Naive thymus-derived CD8-positive, alpha-beta T cell (primary cell): ENCODE measurements at places on chromosomes 11 and 22. TPM values are rescaled to one million over a fixed set of nuclear protein-coding genes. Genes with fewer than 3 reads are reported as not detected.

- H3K36me3 ChIP-seq: no peaks in the 10 kb centered on the region
- H3K27me3 ChIP-seq: peaks cover 31% of the 10 kb centered on the region
- H3K4me3 ChIP-seq: no peak overlapping the region
- H3K27ac ChIP-seq: no peak overlapping the region
- no peak for DNase-seq
These were observed 8.1 kb downstream of the KRTAP5-5 start for GRCh38 chr11:1637628-1638027.

The EXT2 gene
- 27.3 TPM for total RNA-seq

- no peak overlapping the region for H3K27ac ChIP-seq
- H3K27me3 ChIP-seq: peaks cover 49% of the 10 kb centered on the region
- no peak for DNase-seq
- no peaks in the 10 kb centered on the region for H3K4me1 ChIP-seq
- H3K4me3 ChIP-seq: no peak overlapping the region
- no peaks in the 10 kb centered on the region for H3K36me3 ChIP-seq
These were observed 37.1 kb downstream of the PKNOX2 start for GRCh38 chr11:125201525-125202141.

GRCh38 chr22:25903294-25903693 is 161.3 kb downstream of the MYO18B start:
- no peak for DNase-seq
- H3K4me3 ChIP-seq: no peak overlapping the region
- H3K4me1 ChIP-seq: no peaks in the 10 kb centered on the region
- H3K27me3 ChIP-seq: peaks cover 6% of the 10 kb centered on the region
- no peak overlapping the region for H3K27ac ChIP-seq

DNA sequence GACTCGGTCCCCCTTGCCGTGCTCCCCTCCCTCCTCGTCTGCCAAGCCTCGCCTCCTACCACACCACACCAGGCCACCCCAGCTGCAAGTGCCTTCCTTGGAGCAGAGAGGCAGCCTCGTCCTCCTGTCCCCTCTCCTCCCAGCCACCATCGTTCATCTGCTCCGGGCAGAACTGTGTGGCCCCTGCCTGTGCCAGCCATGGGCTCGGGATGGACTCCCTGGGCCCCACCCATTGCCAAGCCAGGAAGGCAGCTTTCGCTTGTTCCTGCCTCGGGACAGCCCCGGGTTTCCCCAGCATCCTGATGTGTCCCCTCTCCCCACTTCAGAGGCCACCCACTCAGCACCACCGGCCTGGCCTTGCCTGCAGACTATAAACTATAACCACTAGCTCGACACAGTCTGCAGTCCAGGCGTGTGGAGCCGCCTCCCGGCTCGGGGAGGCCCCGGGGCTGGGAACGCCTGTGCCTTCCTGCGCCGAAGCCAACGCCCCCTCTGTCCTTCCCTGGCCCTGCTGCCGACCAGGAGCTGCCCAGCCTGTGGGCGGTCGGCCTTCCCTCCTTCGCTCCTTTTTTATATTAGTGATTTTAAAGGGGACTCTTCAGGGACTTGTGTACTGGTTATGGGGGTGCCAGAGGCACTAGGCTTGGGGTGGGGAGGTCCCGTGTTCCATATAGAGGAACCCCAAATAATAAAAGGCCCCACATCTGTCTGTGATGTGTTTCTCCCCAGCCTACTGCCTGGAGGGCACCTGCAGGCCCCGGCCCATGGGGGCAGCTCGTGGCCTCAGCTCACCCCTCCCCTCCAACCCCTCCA is 29.8 kb downstream of the CAPN1 start:
- no peak overlapping the region for H3K27ac ChIP-seq
- no peak for DNase-seq
- no peaks in the 10 kb centered on the region for H3K36me3 ChIP-seq
- H3K4me1 ChIP-seq: peaks cover 33% of the 10 kb centered on the region

- H3K27ac ChIP-seq: no peak overlapping the region
- DNase-seq: no peak
- no peaks in the 10 kb centered on the region for H3K36me3 ChIP-seq
- no peak overlapping the region for H3K4me3 ChIP-seq
- H3K4me1 ChIP-seq: no peaks in the 10 kb centered on the region
These were observed 49.7 kb downstream of the LINC01488 start for GRCh38 chr11:69531071-69531716.

The RASD2 gene
- total RNA-seq: not detected

The SYCE3 gene
- not detected for total RNA-seq

The SAA1 gene
- not detected for total RNA-seq

DNA sequence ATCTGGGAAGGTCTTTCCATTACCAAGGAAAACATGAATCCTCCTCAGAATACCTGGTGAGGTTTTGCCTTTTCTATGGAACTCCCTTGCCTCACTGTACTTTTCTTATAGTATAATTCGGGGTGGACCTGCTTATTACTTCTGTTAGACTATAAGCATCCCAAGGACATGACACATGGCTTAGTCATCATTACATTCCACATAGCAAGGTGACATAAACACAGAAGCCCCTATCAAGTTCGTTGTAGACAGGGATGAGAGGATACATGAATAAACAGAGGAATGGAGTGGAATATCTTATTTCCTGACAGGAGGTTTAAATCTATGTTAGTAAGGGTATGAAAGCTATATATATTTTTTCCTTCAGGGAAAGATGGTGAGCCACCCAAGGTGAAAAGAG is 532.2 kb upstream of the CCDC90B start:
- H3K4me3 ChIP-seq: no peak overlapping the region
- no peaks in the 10 kb centered on the region for H3K4me1 ChIP-seq
- no peaks in the 10 kb centered on the region for H3K36me3 ChIP-seq

The GPR83 gene
- 0.11 TPM for total RNA-seq

DNA sequence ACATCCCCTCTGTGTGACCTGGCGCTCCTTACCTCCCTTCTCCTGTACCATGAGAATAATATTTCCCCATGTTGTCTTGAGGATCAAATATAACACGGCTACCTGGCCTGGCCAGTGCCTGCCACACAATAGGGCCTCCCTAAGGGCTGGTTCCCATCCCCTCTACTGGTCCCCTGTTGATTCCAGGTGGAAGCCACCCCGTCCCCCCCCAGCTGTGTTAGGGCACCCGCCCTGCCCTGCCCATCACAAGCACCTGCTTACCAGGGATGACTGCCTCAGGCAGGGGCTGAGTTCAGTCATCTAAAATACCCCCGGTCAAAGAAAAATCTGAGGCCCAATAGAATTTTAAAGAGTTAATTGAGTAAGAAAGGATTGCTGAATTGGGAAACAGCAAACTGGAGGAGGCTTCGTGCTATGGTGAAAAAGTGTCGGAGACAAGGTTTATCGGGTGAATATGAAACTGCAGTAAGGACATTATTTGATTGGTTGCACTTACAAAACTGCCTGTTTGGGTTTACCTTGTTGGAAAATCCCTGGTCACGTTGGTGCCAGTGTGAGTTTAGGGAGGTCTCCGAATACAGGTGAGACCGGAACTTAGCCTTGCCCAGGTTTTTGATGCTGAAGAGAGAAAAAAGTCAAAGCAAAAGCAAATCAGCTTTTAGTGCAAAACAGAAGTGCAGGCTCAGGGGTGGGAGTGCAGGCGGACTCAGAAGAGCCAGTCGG is 5.2 kb downstream of the APOL1 start:
- DNase-seq: no peak
- peaks cover 21% of the 10 kb centered on the region for H3K36me3 ChIP-seq

DNA sequence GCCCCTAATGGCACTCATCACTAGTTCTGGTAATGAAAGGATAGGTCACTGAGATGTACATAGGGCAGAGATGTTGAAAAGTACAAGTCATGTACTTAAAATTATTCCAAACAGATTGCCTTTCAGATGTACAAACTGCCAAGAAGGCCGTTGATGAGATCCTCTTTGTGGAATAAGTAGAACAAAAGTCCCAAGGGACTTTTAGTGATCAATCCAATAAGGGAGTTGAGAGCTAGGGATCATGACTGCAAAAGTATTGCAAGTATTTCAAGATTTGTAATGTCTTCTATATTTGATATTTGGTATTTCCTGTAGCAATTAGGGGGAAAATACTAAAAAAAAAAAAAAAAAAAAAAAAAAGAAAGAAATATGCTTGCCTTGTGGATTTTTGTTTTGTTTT is 82.2 kb downstream of the ATG16L2 start:
- no peaks in the 10 kb centered on the region for H3K4me1 ChIP-seq
- no peak for DNase-seq
- H3K4me3 ChIP-seq: no peak overlapping the region
- peaks cover 26% of the 10 kb centered on the region for H3K36me3 ChIP-seq
- no peaks in the 10 kb centered on the region for H3K27me3 ChIP-seq

The BTBD18 gene
- 0.30 TPM for total RNA-seq

- DNase-seq: no peak
- H3K27me3 ChIP-seq: peaks cover 14% of the 10 kb centered on the region
- no peaks in the 10 kb centered on the region for H3K4me1 ChIP-seq
These were observed 286.2 kb upstream of the NARS2 start for GRCh38 chr11:78860720-78861422.
